Stimulated activated CD4-positive, alpha-beta T cell treated with anti-CD3 and anti-CD28 coated beads, Interleukin-4, amount 100 ng/mL, for 24 hours (primary cell): ENCODE measurements at places on chromosomes 4 and X.
A peak's percentile ranks its signal among the peaks of the same experiment; 100 is the strongest.

DNA sequence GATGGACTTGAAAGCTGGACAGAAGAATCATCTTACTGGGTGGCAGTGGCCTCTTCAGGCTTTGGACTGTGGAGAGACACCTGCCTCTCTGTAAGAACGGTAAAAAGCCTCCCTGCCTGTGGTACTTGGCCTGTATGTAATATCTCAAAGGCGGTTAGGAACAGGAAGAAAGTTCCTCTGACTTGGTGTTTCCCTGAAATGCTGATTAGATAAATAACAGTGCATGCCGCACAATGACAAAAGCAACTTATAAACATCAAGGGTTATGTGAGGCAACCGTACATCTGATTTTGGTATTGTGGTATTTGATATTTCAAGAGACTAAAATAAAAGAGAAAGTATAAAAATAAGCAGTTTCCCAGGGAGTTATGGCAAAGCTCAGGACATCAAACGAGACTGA, 92.4 kb upstream of the SORBS2 start:
- no peak for DNase-seq

DNA sequence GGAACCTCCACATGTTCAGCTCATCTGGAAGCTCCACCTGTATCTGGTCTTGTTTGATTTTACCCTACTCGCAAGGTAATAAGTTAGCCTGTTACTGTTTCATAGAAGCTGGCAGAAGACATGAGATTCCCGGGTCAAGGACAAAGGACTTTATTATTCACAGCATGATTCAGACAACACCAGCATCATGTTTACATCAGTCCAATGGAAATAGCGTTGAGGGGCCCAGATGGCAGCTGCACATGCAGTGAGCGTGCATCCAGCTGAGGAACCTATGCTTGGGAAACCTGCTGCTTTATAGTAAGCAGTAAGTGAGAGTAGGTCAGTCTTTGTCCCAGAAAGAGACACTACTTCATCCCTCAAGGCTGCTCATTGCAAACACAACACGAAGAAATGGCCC, 19.8 kb downstream of the TSPAN5 start:
- no peak for DNase-seq

- DNase-seq: no peak
Measured at GRCh38 chr4:1623400-1623799, 60.7 kb downstream of the FAM53A start.

- DNase-seq: no peak
Measured at GRCh38 chr4:157072002-157072401, 3.9 kb upstream of the GLRB start.

GRCh38 chr4:188722911-188723310, 583.7 kb downstream of the TRIML1 start:
- DNase-seq: no peak

DNA sequence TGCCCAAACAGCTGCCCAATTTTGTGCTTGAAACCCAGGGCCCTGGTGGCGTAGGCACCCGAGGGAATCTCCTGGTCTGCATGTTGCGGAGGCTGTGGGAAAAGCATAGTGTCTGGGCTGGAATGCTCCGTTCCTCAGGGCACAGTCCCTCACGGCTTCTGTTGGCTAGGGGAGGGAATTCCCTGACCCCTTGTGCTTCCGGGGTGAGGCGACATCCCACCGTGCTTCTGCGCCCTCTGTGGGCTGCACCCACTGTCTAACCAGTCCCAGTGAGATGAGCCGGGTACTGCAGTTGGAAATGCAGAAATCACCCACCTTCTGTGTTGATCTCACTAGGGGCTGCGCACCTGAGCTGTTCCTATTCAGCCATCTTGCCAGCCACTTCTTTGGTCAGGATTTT, 399.4 kb upstream of the FTHL17 start:
- DNase-seq: no peak

- DNase-seq: no peak
Measured at GRCh38 chr4:106056914-106057313, 161.6 kb downstream of the NPNT start.

DNA sequence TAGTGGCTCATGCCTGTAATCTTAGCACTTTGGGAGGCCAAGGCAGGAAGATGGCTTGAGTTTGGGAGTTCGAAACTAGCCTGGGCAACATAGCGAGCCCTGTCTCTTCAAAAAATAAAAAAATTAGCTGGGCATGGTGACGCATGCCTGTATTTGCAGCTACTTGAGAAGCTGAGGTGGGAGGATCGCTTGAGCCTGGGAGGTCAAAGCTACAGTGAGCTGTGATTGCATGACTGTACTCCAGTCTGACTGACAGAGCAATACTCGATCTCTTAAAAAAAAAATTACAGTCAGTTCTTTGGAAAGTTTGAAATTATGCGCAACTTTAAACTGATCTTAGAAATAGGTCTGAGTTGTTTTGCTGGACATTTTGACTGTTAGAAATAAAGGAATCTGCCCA, 55.8 kb downstream of the DOCK11 start:
- DNase-seq: no peak

DNA sequence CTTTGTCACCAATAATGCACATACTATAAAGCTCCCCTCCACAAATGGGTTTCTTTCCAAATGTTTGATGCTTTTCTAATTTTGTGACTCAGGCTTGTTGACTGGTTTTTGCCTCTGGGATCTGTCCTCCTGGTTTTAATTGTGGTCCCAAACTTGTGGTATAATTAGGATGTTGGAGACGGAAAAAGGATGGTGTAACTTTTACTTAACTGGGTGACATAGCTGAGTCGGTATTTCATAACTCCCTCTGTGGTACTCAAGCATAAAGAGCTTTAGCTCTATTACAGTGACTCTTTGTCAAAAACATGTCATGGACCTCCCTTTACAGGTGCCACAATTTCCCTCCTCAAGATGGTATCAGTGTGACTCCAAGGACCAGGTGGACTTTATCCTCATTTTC, 119.7 kb upstream of the RBPJ start:
- DNase-seq: no peak

DNA sequence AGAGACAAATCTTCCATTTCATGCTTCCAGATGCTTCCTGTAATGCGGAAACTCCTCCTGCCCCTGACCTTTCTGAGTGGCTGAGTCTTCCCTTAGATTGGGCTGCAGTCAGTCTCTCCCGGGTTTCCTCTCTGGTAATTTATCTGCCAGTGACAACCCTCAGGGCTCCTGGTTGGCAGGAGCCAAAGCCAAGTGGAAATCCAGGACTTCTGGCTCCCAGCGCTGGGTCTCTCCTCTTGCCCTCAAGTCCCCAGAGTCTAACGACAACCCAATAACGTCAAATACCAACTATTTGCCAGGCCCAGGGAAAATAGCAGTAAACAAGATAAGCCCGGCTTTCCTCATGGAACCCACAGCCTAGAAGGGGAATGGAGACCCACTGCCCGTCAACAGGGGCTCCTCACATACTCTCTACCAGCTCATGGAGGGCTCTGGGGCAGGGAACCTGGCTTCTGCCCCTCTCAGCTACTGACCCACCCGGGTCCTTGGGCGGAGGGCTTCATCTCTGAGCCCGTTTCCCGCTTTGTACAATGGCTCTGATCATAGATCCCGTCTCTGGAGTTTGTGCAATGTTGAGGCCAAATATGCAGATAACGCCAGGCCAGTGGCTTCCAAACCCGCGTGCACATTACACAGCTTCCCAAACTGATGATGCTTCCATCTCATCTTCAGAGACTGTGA, 1.1 kb upstream of the TBC1D14 start:
- no peak for DNase-seq

- peak; percentile 77 for DNase-seq
Measured at GRCh38 chr4:36351082-36351666, 69.8 kb downstream of the DTHD1 start.

GRCh38 chr4:86946868-86947500, 12.2 kb downstream of the AFF1 start:
- no peak for DNase-seq

GRCh38 chr4:39446483-39446841, 12.3 kb downstream of the RPL9 start:
- DNase-seq: no peak

DNA sequence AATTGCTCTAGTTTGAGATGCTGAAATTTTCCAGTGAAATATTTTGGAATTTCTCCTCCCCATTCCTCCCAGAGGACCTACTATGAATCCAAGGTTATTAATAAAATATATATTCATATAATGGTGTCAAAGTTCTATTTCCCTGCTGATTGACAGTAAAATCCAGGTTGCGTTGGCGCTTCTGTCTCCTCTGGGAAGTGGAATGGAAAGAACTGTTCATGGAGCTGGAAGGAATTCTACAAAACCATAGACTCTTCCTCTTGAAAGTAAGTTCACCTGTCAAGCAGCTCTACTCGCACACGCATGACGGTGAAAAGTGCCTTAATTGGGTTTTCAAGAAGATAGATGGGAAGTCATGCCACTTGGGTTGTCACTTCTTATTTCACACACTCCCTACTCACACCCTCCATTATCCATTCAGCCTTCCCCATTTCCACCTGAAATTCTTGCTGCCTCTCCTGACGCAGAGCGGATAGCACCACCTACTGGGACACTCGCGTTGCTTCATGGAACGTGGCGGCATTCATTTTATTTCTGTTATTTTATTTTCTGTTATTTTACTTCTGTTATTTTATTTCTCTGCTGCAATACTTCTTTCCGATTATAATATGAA, 351.6 kb downstream of the NLGN4X start:
- DNase-seq: no peak

DNA sequence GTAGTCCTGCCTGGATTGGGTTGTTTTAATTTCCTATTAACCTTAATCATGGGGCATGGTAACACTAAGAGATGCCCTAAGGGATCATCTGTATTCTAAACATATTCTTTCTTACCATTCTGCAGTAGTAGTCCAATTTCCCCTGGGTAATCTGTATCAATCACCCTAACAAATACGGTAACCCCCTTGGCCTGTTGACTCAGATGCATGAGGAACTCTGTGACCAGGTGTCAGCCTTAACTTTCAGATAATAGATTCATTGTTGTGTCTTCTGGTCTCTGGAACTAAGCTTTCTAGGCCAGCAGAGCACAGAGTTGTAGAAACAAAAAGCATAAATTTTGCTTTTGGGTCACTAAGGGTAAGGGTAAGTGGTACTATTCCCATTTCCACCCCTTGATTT, 13.1 kb upstream of the BANK1 start:
- no peak for DNase-seq

DNA sequence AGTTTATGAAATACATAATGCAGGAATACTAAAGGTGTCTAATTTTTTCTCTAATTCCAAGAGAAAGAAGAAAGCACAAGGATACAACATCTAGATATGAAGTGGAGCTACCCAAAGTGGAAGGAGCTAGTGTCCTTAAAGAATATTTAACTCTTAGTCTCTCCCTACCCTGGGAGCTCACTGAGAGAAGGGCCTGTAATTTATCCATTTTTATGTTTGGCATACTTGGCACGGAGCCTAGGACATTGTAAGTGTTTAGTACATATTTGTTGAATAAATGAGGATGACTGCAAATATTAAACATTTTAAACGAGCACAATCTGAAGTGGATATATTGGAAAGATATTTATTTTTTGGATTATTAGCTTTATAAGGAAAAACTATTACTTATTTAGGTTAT, 674.8 kb downstream of the IQCM start:
- no peak for DNase-seq

GRCh38 chr4:139048026-139048425, 32.4 kb downstream of the NOCT start:
- DNase-seq: no peak

- DNase-seq: no peak
Measured at GRCh38 chr4:74823194-74823593, 28.9 kb upstream of the BTC start.

GRCh38 chr4:24736066-24736465, 59.3 kb upstream of the SOD3 start:
- no peak for DNase-seq

GRCh38 chrX:10117864-10118377, 38.9 kb upstream of the CLCN4 start:
- no peak for DNase-seq

DNA sequence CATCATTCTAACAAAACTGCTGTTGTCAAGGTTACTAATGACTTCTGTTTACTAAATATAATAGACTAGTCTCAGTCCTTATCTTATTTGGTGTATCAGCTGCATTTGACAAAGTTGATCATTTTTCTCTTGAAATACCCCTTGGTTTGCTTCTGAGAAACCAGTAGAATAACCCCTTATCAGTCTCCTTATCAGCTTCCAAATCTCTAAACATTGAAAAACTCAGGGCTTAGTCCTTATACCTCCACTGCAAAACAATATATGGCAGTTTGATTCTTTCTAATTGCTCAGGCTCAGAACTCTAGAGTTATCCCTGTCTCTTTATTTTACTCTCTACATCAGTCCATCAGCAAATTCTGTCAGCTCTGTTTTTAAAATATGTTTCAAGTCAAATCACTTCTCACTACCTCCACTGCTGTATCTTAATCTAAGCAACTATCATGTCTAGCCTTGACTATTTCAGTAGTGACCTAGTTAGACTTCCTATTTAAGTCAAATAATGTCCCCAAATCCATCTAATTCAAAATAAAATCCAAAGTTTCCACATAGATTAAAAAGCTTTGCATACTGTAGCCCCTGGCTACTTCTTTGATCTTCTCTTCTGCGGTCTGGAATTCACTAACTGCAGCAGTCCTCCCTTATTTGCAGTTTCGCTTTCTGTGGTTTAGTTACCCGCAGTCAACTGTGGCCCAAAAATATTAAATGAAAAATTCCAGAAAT, 87.1 kb upstream of the NPNT start:
- no peak for DNase-seq

- DNase-seq: no peak
Measured at GRCh38 chr4:8280158-8280875, 10.8 kb downstream of the HTRA3 start.

DNA sequence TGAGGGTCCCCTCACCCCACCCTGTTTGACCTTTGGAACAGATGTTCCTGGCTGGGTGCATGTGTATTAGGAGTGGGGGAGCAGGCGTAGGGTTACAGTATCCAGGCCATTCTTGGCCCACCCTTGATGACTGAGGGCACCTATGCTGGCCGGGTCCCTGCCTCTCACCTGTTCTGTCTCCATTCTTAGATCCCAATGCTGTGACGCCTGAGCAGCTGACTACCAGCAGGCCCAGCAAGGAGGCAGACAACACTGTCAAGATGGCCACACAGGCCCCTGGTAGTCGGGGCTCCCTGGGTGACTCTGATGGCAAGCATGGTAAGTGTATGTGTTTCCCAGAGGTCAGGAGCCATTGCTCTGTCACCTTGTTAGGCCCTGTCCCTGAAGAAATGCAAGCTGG, 10.9 kb downstream of the EFNB1 start:
- no peak for DNase-seq

DNA sequence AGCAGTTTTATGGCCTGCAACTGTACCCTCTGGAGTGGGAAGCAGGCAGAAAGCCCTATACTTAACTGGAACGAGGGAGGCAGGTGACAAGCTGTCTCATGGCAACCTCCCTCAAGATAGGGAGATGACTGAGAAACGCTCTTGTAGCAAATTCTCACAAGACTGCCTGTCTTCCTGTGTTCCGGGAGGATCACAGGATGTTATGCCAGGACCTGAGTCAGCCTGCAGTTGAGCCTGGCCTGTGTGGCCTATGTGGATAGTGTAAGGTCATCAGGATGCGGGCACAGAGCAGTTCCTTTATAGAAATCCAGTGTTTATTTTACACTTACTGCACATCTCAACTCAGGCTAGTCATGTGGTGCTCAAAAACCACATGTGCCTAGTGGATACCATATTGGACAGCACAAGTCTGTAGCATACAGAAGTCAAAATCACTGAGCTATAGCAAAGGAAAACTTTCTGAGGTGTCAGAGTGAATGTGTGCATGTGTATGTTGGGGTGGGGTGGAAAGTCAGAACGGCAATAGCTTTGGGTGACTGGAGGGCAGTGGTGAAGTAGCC, 25.2 kb downstream of the TAF7L start:
- DNase-seq: no peak

- no peak for DNase-seq
Measured at GRCh38 chr4:126123611-126124325, 809.0 kb downstream of the FAT4 start.

GRCh38 chrX:152149648-152150047, 11.3 kb upstream of the MAGEA10 start:
- DNase-seq: no peak
